ENCODE measurements at places on chromosomes 6 and 20. TPM values are rescaled to one million over a fixed set of nuclear protein-coding genes. Genes with fewer than 3 reads are reported as not detected.

Gene EFCAB8
- 0.13 TPM for total RNA-seq

GRCh38 chr6:38078671-38079070 is 259.1 kb downstream of the ZFAND3 start:
- DNase-seq = no peak
- H3K36me3 ChIP-seq = no peaks in the 10 kb centered on the region
- no peak overlapping the region for H3K4me3 ChIP-seq
- H3K4me1 ChIP-seq = no peaks in the 10 kb centered on the region
- H3K27me3 ChIP-seq = no peaks in the 10 kb centered on the region

DNA sequence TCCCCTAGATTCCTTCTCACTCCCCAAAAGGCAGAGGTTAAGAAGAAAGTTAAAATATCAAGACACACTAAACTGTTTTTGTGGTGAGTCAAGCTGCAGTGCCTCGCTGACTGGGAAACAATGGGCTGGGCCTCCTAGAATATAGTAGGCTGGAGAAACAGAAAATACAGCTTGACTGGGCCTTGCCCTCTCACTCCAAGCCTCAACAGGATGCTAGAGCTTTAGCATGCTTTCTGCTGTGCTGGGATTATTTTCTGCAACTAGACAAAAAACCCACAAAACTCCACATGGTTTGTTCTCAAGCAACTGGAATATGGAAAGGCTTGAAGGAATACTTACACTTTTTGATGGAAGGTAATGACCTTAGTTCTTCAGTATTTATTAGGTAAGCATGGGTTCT is 27.9 kb downstream of the FOXO3 start:
- no peaks in the 10 kb centered on the region for H3K36me3 ChIP-seq
- no peak for DNase-seq
- peak overlapping the region; percentile 14 for H3K4me3 ChIP-seq
- H3K4me1 ChIP-seq = peaks cover 25% of the 10 kb centered on the region

- no peaks in the 10 kb centered on the region for H3K36me3 ChIP-seq
- DNase-seq = no peak
- no peak overlapping the region for H3K4me3 ChIP-seq
These were observed 279.4 kb upstream of the MAN1A1 start for GRCh38 chr6:119628691-119629594.

GRCh38 chr20:14046534-14046933 is 51.2 kb downstream of the MACROD2 start:
- DNase-seq = no peak
- H3K27me3 ChIP-seq = no peaks in the 10 kb centered on the region
- H3K27ac ChIP-seq = no peak overlapping the region
- H3K4me1 ChIP-seq = no peaks in the 10 kb centered on the region
- no peaks in the 10 kb centered on the region for H3K36me3 ChIP-seq

DNA sequence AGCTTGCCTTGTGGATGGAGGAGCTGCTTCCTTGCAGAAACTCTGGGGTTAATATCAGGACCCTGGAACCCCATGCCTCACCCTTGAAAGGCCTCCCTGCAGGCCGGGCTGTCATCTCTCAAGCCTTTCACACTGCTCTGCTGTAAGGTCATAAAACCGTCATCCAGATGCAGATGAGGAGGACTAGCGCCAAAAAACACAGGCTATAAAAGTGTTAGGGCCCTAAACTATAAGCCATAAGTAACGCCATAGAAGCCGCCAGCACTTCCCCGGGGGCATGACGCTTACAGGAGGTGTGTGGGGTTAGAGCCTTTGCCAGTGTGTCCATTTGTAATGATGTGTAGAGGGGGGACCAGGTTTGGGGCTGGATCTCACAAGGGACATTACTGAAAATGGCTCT is 47.6 kb downstream of the CDH4 start:
- H3K27me3 ChIP-seq = no peaks in the 10 kb centered on the region
- no peaks in the 10 kb centered on the region for H3K4me1 ChIP-seq
- no peaks in the 10 kb centered on the region for H3K36me3 ChIP-seq
- no peak overlapping the region for H3K4me3 ChIP-seq
- H3K27ac ChIP-seq = no peak overlapping the region
- DNase-seq = no peak

Measured in kidney (tissue), 22 donors.